NCI-H2081 (cell line): ENCODE measurements at places on chromosomes 6 and 20.

- DNase-seq, result no peak
Observed at GRCh38 chr6:46914279-46914810, 7.4 kb downstream of the ADGRF5 start.

- DNase-seq, result no peak
Observed at GRCh38 chr20:36252511-36252910, 16.2 kb downstream of the AAR2 start.

DNA sequence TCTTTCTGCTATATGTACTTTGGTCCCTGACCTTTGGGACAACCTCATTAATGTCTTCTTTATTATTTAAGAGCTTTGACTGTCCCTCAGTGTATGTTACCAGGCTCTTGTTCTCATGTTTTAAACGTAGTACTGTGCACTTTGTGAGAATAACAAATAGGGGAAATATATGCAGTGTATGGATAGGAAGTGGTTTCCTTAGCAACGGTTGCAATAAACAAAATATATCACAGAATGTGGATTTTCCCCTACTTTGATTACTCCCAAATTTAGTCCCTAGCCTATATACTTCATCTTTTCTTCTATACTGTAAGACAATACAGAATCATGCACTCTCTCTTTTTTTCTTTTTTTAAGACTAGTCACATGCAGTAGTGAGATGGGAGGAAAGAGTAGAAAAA lies 123.8 kb upstream of the AKIRIN2 start:
- no peak for DNase-seq

- peak; percentile 45 for DNase-seq
Observed at GRCh38 chr20:58852543-58853271, at the start of gene GNAS. GNAS (plus strand) TSS chr20:58852716.

DNA sequence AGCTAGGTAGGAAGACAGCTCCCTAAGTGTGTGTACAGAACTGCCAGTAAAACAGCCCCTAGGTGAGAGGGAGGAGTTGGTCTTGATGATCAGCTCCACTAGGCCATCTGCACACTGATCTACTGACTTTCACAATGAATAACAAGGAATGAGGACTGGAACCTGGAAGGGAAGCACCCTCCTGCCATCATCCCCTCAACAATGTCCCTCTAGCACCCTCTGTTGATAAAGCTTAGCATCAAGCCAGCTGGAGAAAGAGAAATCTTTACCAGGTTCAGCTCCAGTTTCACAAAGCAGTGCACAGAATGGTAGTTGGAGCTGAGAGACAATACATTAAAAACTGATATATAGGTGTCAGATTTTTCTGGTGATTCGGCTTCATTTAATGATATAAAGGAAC lies 57.2 kb upstream of the IRAK1BP1 start:
- DNase-seq, result peak; percentile 28

GRCh38 chr20:62493886-62494285 lies 18.1 kb upstream of the GATA5 start:
- DNase-seq, result no peak

GRCh38 chr20:48706116-48706656 lies 121.6 kb downstream of the PREX1 start:
- DNase-seq, result no peak

GRCh38 chr20:54194724-54195438 lies 13.0 kb upstream of the PFDN4 start:
- DNase-seq, result no peak

- DNase-seq, result peak; percentile 19
Observed at GRCh38 chr6:118284736-118285360, 263.2 kb upstream of the PLN start.

GRCh38 chr6:38485488-38485887 lies 154.2 kb downstream of the BTBD9 start:
- DNase-seq, result no peak

DNA sequence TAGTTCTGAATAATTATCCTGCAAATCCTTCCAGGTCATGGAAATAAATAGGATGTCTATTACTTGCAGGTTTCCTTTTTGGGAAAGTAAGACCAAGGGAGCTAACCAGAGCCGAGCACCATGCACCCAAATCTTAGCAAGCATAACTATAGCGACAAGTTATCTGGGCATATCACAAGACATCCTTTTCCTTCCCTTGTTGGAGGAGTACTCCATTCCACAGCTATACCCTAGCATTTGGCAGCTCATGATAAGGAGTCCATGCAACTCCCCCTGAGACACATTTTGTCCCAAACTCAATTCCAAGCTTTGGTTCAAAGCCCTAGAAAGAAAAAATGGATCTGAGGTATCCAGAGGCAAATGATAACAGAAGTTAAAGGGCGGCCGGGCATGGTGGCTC lies 16.5 kb upstream of the ASCC3 start:
- no peak for DNase-seq

GRCh38 chr6:84633771-84634170 lies 130.6 kb downstream of the TBX18 start:
- DNase-seq, result no peak

- DNase-seq, result peak; percentile 47
Observed at GRCh38 chr20:33291830-33292355, 8.9 kb downstream of the BPIFB1 start.

DNA sequence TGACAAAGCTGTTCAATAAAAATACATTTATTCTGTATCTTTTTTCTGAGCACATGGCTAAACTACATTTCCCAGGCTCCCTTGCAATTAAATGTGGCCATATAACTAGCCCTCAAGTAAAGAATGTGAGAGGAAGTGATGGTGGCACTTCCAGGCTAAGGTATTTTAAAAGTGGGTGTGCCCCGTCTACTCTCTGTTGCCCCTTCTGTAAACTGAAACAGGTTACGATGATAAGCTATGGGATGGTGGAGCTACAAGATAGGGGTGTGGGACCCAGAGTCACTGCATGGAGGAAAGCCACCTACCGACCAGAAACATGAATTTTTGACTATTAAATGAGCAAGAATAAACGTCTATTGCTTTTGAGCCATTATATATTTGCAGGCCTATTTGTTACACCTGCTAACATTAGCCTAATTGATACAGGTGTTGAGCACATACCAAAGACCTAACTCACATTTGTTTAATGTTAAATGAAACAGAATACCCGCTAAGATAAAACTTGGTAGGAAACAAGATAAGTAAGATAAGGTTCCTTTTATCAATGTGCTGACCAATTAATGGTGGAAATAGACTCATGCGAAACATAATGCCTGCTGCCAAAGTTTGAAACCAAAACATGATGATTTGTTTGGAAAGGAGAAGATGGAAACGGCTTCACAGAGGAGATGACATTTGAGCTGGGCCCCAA lies 3.1 kb downstream of the FYN start:
- no peak for DNase-seq

DNA sequence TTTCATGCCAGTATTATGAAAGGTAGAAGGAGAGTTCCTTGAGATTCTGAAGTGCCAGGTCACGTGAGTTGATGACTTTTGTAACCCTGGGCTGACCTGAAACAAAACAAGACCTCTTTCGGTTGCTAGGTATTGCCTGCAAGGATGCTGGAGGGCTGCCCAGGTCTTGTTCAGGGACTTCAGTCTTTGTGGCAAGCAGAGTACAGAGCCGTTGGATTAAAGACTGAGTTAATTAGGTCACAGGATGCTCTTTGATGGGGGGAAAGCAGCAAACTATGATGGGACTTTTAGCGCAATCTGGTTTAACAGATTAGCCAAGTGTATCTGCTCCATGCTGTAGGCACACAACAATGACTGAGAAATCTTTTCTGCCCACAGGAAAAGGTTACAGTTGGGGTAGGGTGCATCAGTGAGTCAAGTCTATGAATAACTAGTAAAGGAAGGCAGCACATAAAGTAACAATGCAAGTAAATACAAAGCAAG lies 12.8 kb upstream of the ELOVL5 start:
- DNase-seq, result no peak

GRCh38 chr6:138726066-138726756 lies 47.4 kb upstream of the CCDC28A start:
- DNase-seq, result no peak

DNA sequence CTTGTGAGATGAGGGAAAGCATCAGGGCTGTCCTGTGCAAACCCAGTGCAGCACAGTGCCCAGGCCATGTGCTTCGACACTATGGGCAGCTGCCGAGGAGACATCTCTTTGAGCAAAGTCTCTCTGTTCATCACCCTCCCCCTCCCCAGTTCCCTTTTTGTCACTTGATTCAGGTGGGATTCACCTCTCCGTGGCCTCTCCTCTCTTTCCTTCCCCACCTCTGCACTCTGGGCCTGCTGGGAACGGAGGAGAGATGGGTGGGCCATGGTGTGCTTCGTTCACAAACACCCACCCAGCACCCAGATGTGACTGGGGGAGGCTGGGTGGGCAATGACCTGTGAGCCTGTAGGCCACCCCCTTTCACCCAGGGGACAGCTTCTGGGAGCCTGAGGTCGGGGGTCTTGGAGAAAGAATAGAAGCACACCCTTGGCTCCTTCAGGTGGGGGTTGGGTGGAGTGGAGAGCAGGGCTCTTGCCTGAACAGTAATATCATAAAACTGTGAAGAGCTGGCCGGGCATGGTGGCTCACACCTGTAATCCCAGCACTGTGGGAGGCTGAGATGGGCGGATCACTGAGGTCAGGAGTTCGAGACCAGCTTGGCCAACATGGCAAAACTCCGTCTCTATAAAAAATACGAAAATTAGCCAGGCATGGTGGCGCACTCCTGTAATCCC lies 33.5 kb upstream of the DLGAP4 start:
- no peak for DNase-seq

DNA sequence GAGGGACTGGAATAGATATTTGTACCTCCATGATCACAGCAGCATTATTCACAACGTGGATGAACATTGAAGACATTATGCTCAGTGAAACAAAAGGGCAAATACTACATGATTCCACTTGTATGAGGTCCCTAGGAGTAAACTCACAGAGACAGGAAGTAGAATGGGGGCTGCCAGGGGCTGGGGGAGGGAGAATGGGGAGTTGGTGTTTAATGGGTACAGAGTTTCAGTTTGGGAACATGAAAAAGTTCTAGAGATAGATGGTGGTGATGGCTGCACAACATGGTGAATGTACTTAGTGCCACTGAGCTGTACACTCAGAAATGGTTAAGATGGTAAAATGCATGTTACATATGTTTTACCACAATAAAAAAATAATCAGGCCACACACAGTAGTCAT lies 164.3 kb upstream of the RREB1 start:
- DNase-seq, result no peak

DNA sequence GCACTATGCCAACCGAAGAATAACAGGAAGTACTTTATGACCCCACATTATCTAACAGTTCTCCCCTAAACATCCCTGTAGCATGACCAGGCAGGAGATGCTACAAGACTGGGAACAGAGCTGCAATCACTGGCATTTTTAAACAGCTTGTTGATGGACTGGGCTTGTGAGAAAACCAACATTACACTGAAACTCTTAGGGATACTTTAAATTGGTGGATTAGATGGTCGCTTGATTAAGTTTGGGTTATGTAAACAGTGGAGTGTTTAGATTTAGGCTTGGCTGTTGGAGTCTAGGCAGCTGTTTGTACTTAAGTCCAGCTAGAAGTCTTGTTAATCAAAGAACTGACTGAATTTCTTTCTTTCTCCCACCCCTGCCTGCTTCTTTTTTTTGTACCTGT lies 234.1 kb upstream of the BMP2 start:
- no peak for DNase-seq

GRCh38 chr6:1424306-1424927 lies 35.0 kb downstream of the FOXF2 start:
- DNase-seq, result peak; percentile 22

- no peak for DNase-seq
Observed at GRCh38 chr6:85419046-85419759, 30.7 kb upstream of the NT5E start.

GRCh38 chr6:41505122-41506049 lies 40.8 kb upstream of the FOXP4 start:
- DNase-seq, result no peak

GRCh38 chr6:113664909-113665308 lies 192.2 kb upstream of the MARCKS start:
- no peak for DNase-seq

- no peak for DNase-seq
Observed at GRCh38 chr6:54959820-54960219, 113.2 kb downstream of the FAM83B start.

- DNase-seq, result peak; percentile 95
Observed at GRCh38 chr20:51766994-51767866, 960 bp downstream of the ATP9A start.

GRCh38 chr6:124226396-124226795 lies 422.7 kb downstream of the NKAIN2 start:
- no peak for DNase-seq

DNA sequence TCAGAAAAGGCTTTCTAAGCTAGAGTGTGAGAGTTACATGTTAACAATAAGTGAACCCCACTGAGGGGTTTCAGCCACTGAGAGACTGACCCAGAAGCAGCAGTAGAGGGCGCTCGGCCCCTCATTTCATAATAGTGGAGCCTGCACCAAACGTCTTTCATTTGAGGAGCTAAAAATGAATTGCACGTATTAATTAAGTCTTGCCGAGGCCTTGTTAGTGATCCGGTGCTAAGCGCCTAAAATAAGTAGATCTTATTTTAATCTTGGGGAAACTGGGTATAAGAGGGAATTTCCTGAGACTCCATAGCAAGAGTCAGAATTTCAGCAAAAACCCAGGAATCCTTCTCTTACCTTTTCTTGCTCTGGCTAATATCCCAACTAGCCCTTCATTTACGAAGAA lies 209.7 kb downstream of the FARS2 start:
- DNase-seq, result peak; percentile 75

DNA sequence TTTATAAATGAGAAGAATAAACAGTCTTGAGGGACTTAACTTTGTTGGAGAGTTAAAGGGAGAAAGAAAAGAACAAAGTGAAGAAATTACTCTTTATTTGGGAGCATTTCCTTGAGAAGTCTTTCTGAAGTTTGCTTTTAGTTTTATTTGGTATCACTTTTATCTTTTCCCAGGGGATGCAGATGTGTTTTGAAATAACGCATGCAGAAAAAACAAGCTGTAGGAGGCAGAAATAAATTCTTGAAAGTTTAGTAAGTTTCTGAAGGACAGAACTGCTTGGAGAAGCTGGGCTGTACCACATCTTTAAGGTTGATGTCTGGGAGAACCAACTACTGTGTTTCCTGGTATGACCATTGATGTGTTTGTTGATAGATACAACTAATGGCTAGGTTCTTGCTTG lies 75.0 kb downstream of the PLCB4 start:
- DNase-seq, result no peak

- DNase-seq, result no peak
Observed at GRCh38 chr6:98941319-98941718, 6.4 kb downstream of the FBXL4 start.

- no peak for DNase-seq
Observed at GRCh38 chr6:3307436-3307835, 48.7 kb downstream of the PSMG4 start.

DNA sequence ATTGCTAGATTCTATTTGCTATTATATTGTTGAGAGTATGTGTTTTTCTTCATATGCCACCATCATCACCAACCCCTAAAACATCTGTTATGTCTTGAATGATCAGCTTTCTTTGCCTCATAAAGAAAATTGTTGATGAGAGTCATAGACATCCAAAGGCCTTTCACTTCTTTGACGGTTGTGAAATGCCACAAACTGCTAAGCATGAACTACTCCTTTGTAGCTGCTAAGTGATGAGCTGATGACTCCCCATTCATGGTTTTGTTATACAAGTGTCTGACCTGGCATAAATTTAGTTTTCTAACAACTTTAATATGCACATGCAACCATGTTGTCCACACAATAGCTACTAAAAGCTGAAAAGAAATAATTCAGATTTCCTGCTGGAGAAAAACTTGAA lies 684 bp upstream of the MED23 start:
- DNase-seq, result no peak
